ENCODE measurements at places on chromosomes 12 and 14. TPM values are rescaled to one million over a fixed set of nuclear protein-coding genes. Genes with fewer than 3 reads are reported as not detected.

DNA sequence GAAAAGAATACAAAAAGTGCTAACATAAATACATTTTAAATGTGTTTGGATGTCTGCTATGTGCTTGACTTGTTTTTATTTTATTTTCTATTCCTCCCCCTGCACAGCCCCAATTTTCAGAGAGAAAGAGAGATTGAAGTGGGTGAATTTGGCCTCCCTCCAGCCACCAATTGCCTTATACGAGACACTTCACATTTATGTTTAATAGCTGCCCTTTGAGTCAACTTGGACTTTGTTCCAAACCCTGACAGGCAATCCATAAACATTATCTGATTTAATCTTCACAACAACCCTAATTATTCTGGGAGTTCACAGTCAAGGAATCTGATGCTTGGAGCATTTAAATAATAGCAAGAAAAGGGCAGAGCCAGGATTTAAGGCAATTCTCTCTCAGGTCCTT lies 161.7 kb downstream of the SLC15A4 start:
- no peaks in the 10 kb centered on the region for H3K27me3 ChIP-seq
- no peak overlapping the region for H3K27ac ChIP-seq
- no peaks in the 10 kb centered on the region for H3K36me3 ChIP-seq
- H3K4me3 ChIP-seq, result no peak overlapping the region

The TCL1B gene
- not detected for total RNA-seq

DNA sequence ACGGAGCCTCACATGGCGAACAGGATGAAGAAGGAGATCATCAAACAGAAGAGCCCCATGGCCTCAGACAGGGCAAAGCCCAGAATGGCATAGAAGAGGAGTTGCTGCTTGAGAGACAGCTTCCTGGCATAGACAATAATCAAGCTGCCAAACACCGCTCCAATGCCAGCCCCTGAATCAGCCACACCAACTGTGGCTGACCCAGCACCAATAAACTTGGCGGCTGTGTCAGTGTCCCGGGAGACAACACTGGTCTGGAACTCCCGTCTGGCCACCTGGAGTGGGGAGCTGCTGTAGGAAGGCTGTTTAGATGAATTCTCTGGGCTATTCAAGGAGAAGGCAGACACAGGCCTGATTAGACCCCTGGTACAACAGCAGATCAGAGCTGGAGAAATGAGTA lies 100.1 kb downstream of the HEATR5A start:
- no peaks in the 10 kb centered on the region for H3K27me3 ChIP-seq
- peaks cover 12% of the 10 kb centered on the region for H3K36me3 ChIP-seq

The BCL2L2 gene
- 13.8 TPM for total RNA-seq

DNA sequence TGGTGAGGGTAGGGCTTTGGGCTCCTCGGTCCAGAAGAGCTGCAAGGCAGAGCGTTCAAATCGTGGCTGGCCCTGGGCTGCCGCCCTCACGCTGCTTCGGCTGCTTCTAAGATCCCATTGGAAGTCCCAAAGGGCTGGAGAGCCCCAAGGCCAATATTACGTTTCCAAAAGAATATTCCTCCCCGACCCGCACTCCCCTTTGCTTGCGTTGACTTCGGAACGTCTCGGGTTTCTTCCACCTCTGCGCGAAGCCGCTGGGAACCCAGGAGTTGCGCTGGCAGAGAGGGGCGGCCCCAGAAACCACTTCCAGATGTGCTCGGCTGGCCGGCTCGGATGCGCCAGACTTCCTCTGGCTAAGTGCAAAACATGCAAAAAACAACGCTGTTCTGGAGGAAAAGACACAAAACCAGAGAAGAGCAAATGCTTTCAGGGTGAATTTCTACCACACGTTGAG lies at the start of gene GLT8D2:
Gene GLT8D2, minus strand, starts transcription at position 285 of the 454 bp plus-strand sequence. CDS start 30,539 bp downstream, outside the sequence.
- no peak for DNase-seq
- H3K27me3 ChIP-seq, result peaks cover 9% of the 10 kb centered on the region
- no peak within 1 kb of the TSS for H3K4me3 ChIP-seq
- no peaks in the 10 kb centered on the region for H3K36me3 ChIP-seq
- H3K4me1 ChIP-seq, result peaks cover 4% of the 10 kb centered on the region
- H3K27ac ChIP-seq, result no peak within 1 kb of the TSS

GRCh38 chr12:120956579-120957300 lies 21.6 kb upstream of the HNF1A start:
- H3K4me3 ChIP-seq, result no peak overlapping the region
- peaks cover 12% of the 10 kb centered on the region for H3K4me1 ChIP-seq
- no peak for DNase-seq
- no peak overlapping the region for H3K27ac ChIP-seq
- no peaks in the 10 kb centered on the region for H3K27me3 ChIP-seq

DNA sequence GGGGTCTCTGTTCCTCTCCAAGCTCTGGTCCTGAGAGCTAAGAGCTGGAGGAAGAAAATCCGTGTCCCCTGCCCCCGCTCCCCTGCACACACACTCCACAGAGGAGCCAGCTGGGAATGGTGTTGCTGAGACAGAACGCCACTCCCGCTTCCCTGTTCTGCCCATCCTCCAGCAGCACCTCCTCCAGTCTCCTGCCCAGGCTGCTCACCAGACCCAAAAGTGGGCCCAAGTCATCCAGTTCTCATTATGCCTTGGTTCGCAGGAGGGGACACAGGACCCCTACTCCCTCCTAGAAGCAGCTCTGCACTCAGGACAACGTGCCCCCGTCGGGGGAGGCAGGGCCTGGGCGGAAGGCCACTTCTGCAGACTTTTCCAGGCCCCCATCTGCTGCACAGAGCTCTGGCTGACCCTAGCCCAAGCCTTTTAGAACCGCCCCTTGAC lies 830 bp upstream of the TRMT61A start:
- no peak for DNase-seq
- peaks cover 48% of the 10 kb centered on the region for H3K4me1 ChIP-seq
- H3K27me3 ChIP-seq, result no peaks in the 10 kb centered on the region
- peak overlapping the region; percentile 85 for H3K4me3 ChIP-seq
- peaks cover 4% of the 10 kb centered on the region for H3K36me3 ChIP-seq
